Activated CD4-positive, alpha-beta memory T cell treated with anti-CD3 and anti-CD28 coated beads, Interleukin-2, amount 10 ng/mL, durations not matched to agents 7 days and 5 days (primary cell): ENCODE measurements at places on chromosomes 1 and 21.

DNA sequence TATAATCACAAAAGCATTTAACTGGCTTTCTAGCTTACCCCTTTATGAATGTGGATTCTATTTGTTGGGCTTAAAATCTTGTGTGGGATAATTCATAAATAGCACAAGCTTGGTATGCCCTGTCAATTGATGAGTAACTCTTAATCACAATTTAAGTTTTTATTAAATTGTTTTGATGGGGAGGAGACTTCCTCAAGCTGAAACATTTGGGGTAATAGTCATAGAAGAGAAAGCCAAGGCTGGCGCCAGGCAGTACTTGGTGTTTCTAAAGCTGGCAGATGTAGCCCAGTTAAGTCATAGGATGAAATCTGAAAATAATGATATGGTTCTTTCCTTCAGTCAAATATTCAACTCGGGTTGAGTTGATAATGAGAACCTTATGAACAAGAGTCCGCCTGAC is 167.2 kb downstream of the FMN2 start:
- no peak overlapping the region for H3K4me3 ChIP-seq
- DNase-seq = no peak

GRCh38 chr1:32400876-32401631 is 6.8 kb upstream of the BSDC1 start:
- H3K27me3 ChIP-seq = peaks cover 13% of the 10 kb centered on the region
- peak; percentile 59 for DNase-seq
- no peak overlapping the region for H3K27ac ChIP-seq

DNA sequence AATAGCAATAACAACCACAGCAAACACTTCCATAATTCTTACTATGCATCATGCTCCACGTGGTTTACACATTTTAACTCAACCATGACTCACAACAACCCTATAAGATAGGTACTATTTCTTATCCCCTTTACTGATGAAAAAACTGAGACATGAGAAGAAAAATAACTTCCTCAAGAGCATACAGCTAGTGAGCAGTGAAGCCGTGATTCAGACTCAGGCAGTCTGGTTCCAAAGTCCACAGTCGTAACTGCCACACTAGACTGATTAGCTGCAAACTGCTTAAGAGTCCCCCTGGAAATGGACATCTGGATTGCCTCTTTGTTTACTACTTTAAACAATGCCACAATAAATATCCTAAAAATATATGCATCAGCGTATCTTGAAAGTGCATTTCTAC is 55.7 kb downstream of the PLD5 start:
- DNase-seq = no peak
- no peak overlapping the region for H3K27ac ChIP-seq
- H3K4me3 ChIP-seq = no peak overlapping the region
- H3K36me3 ChIP-seq = no peaks in the 10 kb centered on the region
- H3K4me1 ChIP-seq = no peaks in the 10 kb centered on the region

- H3K36me3 ChIP-seq = no peaks in the 10 kb centered on the region
- peak; percentile 13 for DNase-seq
- H3K27ac ChIP-seq = no peak overlapping the region
- peaks cover 41% of the 10 kb centered on the region for H3K27me3 ChIP-seq
- H3K4me3 ChIP-seq = no peak overlapping the region
- H3K4me1 ChIP-seq = no peaks in the 10 kb centered on the region
These were observed 145.2 kb downstream of the FOXD2 start for GRCh38 chr1:47582891-47583608.

DNA sequence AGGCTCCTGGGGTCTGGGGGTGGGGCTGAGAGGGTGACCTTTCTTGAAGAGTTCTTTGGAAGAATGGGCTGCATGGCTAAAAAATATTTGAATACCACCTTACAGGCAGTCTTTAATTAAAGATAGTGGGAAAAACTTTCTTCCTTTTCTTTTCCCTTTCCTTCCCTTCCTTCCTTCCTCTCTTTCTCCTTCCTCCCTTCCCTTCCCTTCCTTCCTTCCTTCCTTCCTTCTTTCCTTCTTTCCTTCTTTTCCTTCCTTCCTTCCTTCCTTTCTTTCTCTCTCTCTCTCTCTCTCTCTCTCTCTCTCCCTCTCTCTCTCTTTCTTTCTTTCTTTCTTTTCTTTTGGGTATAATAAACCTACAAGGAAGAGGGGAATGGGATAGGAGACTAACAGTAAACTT is 77.8 kb upstream of the EDN2 start:
- H3K27ac ChIP-seq = no peak overlapping the region
- peaks cover 6% of the 10 kb centered on the region for H3K4me1 ChIP-seq
- no peak overlapping the region for H3K4me3 ChIP-seq
